Kidney (tissue), 22 donors: ENCODE measurements at places on chromosomes 6 and 20. TPM values are rescaled to one million over a fixed set of nuclear protein-coding genes. Genes with fewer than 3 reads are reported as not detected.

The MKKS gene
- total RNA-seq = 17.8 TPM

The CD164 gene
- 267 TPM for total RNA-seq

DNA sequence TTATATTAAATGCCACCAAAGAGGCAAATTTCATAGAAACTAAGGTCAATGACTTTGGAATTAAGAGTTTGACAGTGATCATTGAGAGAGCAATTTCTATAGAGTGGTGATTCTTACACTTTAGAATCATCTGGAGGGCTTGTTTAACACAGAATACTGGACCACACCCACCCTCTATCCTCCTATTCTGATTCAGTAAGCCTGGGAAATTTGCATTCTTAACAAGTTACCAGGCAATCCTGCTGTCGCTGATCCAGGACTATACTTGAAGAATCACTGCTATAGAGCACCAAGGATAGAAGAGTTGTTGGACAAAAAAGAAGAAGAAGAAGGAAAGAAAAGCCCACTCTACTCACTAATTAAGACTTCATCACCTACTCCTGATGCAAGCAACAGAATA, 21.3 kb upstream of the TBX18 start:
- H3K27ac ChIP-seq = no peak overlapping the region
- H3K27me3 ChIP-seq = no peaks in the 10 kb centered on the region
- no peak overlapping the region for H3K4me3 ChIP-seq
- H3K36me3 ChIP-seq = no peaks in the 10 kb centered on the region
- DNase-seq = no peak
- no peaks in the 10 kb centered on the region for H3K4me1 ChIP-seq

DNA sequence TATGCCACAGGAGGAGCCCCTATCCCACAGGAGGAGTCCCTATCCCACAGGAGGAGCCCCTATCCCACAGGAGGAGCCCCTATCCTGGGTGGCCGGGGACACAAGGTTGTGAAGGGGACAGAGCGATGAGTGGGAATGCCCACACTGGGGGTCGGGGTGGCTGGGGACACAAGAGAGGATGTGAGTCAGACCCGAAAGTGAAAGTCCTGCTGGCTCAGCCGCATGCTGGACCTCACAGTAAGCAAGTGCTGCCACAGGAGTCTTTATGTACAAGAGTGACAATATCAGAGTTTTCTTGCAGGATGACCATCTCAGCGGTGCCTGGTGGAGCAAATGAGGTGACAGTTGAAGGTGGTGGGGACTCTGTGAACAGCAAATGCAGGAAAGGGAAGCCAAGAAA, 93.7 kb downstream of the PSMB1 start:
- no peaks in the 10 kb centered on the region for H3K36me3 ChIP-seq
- H3K27ac ChIP-seq = no peak overlapping the region
- no peak for DNase-seq
- no peak overlapping the region for H3K4me3 ChIP-seq
- peaks cover 3% of the 10 kb centered on the region for H3K4me1 ChIP-seq

GRCh38 chr6:74409447-74409846, 713.4 kb downstream of the CD109 start:
- no peaks in the 10 kb centered on the region for H3K4me1 ChIP-seq
- DNase-seq = no peak
- no peak overlapping the region for H3K4me3 ChIP-seq
- no peak overlapping the region for H3K27ac ChIP-seq

- H3K36me3 ChIP-seq = no peaks in the 10 kb centered on the region
- H3K4me3 ChIP-seq = no peak overlapping the region
- H3K27ac ChIP-seq = no peak overlapping the region
- H3K4me1 ChIP-seq = peaks cover 7% of the 10 kb centered on the region
- DNase-seq = no peak
These were observed 3.3 kb downstream of the SLC17A2 start for GRCh38 chr6:25927178-25927577.
